ENCODE measurements at places on chromosomes 3 and 15.

DNA sequence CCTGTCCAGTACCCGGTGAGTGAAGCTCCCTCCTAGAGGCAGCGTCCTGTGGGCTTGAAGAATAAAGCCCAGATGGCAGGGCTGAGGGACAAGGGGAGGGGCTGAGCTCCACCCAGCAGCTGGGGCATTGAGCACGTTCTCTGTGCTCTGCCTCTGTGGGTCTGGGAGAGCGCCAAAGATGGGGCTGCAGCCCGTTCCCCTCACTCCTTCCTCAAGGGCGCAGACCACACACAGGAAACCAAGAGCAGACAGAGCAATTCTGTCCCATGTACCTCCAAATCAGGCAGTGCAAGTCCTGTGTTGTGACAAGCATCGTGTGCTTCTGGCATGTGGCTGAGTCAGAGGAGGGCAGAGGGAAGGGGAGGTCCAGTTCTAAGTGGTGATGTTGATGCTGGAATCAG lies 15.7 kb upstream of the KIF23 start:
- no peak overlapping the region for H3K27ac ChIP-seq
- H3K4me1 ChIP-seq = peaks cover 12% of the 10 kb centered on the region
- H3K4me3 ChIP-seq = no peak overlapping the region
- no peaks in the 10 kb centered on the region for H3K36me3 ChIP-seq

DNA sequence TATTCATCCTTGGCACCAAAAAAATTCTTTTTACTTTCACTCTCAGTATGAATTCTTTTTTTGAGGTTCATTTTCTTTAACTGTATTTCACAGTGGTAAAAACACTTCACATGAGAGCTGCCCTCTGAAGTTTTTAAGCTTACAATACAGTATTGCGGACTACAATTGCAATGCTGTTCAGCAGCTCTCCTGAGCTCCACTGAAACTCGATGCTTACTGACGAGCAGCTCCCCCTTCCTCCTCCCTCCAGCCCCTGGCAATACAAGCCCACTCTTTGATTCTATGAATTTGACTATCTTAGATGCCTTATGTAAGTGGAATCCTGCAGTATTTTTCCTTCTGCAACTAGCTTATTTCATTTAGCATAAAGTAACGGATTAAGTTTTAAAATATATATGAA lies 183.4 kb downstream of the ADAMTS17 start:
- H3K4me3 ChIP-seq = no peak overlapping the region
- no peak overlapping the region for H3K27ac ChIP-seq
- H3K36me3 ChIP-seq = no peaks in the 10 kb centered on the region
- H3K27me3 ChIP-seq = no peaks in the 10 kb centered on the region
- no peaks in the 10 kb centered on the region for H3K4me1 ChIP-seq
- no peak for DNase-seq

- H3K4me1 ChIP-seq = no peaks in the 10 kb centered on the region
- DNase-seq = no peak
- no peak overlapping the region for H3K27ac ChIP-seq
- no peaks in the 10 kb centered on the region for H3K27me3 ChIP-seq
- no peaks in the 10 kb centered on the region for H3K36me3 ChIP-seq
These were observed 418.8 kb downstream of the OTOL1 start for GRCh38 chr3:161915418-161915750.

DNA sequence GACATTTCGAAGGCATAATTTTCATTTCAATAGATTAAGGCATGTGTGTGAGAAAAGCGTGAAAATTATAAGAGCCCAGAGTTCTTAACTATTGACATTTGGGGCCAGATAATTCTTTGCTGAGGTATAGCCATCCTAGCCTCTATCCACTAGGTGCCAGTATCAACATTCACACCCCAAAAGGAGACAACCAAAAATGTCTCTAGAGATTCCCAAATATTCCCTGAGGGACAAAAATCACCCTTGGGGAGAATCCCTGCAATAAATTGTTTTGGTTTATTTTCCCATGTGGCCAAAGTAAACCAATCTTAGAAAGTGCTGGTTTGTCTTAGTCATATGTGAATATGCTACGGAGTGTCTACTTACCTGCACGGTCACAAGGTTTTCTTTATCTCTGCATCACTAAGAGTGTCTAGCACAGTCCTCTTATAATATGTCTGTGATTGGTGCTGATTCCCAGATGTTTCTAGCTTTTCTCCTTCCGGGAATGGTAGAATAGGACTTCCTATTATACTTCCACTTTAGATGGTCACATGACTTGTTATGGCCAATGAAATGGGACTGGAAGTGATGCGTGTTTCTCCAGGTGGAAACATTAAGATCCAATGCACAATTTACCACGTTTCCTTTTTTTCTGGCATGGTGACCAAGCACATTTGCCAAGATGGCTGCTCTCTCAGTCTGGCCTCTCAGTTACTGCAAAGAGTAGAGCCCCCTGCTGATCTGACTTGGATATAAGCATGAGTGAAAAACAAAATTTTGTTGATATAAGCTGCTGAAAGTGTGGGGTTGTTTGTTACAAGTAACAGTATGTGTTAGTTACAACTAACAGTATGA lies 8.0 kb upstream of the KBTBD8 start:
- no peaks in the 10 kb centered on the region for H3K27me3 ChIP-seq
- peak overlapping the region; percentile 28 for H3K4me3 ChIP-seq
- peak overlapping the region; percentile 97 for H3K27ac ChIP-seq
- H3K4me1 ChIP-seq = peaks cover 14% of the 10 kb centered on the region

DNA sequence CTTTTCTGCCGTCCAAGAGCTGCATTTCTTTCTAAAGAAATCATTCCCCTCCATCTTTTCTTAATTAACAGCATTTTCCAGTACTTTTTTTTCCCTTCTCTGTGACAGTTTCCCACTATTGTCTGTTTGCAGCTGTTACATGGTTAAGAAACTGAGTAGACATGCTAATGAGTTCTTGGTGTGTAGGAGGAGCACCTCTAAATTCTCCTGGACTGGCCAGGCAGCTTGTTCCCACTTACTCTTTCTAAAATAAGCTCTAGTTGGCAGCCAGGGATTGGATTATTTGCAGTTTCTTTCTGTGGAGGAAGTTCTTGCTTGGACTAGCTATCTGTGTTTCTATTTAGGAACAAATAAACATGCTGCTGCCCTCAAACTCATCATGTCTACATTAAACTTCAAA lies 235.1 kb upstream of the GAP43 start:
- no peak overlapping the region for H3K27ac ChIP-seq
- H3K36me3 ChIP-seq = no peaks in the 10 kb centered on the region
- H3K27me3 ChIP-seq = no peaks in the 10 kb centered on the region
- H3K4me3 ChIP-seq = no peak overlapping the region
- DNase-seq = no peak

DNA sequence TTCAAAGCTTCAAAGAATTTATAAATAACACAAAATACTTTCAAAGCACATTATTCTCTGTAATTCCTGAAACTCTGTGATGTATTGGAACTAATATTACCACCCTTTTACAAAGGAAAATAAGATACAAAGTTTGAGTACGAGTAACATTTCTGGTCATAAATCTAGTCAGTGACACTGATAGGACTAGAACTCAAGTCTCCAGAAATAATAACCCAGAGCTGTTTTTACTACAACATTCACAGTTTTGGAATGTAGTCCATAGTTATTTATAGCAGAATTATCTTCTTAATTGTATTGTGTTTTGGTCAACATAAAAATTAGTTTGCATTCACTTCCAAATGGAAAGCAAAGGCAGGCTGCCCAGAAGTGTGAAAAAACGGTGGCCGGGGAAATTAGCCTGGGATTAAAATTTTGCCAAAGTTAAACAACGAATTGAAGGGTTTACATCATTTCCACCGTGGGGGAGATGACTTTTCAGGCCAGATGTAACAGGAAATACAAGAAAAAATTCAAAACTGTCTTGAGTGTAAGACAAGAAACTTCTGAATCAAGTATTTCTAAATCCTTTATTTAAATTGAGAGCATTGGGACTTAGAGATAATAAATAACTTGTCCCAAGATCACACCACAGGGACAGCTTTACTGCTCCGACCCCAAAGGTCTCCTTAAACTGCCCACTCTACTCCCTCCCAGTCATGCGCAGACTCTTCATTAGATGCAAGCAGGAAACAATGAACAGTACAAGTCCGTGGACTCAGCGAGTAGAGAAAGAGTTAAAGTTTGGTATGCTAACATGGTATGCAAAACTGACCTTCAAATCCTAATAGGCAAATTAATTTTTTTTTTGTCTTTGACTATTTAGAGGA lies 74.3 kb upstream of the VGLL4 start:
- no peak for DNase-seq
- peak overlapping the region; percentile 98 for H3K4me3 ChIP-seq
- H3K27ac ChIP-seq = no peak overlapping the region
- H3K36me3 ChIP-seq = no peaks in the 10 kb centered on the region
- peaks cover 26% of the 10 kb centered on the region for H3K4me1 ChIP-seq
- H3K27me3 ChIP-seq = peaks cover 26% of the 10 kb centered on the region

DNA sequence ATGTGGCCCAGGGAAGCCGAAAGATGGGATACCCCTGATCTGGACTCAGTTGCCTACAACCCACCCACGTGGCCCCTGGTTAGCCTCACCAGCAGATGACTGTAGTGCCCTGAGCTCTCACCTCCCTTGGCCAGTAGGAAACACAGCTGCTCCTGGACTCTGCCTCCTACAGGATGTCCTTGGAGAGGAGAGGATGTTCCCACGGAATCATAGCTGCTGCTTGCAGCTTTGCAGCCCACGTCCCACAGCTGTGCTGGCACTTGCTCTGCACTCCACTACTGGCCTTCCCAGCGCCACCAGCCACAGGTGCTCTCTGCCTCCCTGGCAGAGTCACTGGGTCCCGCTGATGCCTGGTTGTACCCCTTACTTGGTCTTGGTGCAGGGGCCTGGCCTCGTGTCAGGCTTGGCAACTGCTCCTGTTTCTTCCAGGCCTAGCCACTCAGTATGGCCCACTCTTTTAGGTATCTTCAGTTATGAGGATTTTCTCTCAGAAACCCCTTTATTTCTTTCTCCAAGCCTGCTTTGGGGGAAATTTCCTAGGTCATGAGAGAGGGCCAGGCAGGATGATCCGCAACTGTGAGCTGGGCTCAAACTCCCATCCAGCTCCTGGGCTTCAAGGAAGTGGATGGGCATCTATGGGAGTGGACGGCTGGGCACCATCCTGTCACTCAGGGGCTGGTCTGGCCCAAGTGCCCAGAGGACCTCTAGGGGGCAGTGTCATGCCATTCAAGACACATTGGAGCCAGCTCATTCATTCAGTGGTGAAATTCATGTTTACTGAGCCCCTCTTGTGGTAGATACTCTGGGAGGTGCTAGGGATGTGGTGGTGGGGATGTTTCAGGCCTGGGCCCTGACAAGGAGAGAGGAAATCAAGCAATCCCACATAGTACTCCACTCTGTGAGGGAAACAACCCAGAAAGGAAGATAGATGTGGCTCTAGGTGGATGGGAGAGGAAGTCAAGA lies 16.2 kb upstream of the VILL start:
- H3K4me1 ChIP-seq = no peaks in the 10 kb centered on the region
- peaks cover 11% of the 10 kb centered on the region for H3K36me3 ChIP-seq
- H3K27me3 ChIP-seq = no peaks in the 10 kb centered on the region
- DNase-seq = peak; percentile 90

DNA sequence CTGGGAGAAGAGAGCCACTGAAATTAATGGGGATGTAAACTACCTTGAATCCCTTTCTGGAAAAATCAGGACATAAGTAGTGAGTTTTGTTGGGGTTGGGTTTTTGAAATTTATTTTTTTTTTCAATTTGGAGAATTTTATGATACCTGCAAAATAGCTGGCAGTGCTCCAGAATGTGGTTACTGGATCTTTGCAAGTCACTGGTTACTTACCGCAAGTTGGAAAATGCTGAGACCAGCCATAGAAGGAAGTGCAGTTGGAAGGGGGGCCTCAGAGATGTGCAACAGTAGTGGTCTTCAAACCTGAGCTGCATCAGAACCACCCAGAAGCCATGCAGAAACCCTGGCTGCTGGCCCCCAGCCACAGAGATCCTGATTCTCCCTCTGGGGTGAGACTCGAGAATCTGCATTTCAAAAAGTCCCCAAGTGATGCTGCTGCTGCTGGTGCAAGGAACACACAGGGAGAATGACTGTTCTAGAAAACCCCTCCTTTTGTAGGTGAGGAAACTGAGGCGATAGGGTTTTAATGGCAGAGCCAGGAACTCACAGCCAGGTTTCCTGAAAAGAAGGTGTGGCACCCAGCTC lies 39.7 kb downstream of the SEMA5B start:
- peak overlapping the region; percentile 90 for H3K27ac ChIP-seq
- H3K36me3 ChIP-seq = no peaks in the 10 kb centered on the region
- no peak overlapping the region for H3K4me3 ChIP-seq
- no peaks in the 10 kb centered on the region for H3K27me3 ChIP-seq

DNA sequence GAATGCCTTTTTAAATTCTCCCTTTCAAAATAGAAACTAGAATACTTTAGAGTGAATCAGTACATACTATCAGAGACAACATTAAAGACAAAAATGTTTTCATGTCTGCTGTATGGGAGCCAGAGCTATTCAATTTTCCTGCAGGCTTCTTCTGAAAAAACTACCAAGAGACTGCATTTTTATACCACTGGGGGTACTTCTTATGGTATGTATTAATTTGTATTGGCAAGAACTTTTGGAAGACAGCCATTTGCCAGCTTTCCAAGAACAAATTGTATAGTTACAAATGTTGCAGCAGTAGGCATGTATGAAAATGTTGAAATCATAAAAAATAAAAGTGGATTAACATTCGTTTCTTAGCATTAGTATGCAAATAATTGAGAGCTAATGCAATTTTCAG lies 1010.0 kb upstream of the CADM2 start:
- H3K4me1 ChIP-seq = no peaks in the 10 kb centered on the region
- no peak overlapping the region for H3K27ac ChIP-seq
- no peaks in the 10 kb centered on the region for H3K27me3 ChIP-seq
- no peak for DNase-seq

DNA sequence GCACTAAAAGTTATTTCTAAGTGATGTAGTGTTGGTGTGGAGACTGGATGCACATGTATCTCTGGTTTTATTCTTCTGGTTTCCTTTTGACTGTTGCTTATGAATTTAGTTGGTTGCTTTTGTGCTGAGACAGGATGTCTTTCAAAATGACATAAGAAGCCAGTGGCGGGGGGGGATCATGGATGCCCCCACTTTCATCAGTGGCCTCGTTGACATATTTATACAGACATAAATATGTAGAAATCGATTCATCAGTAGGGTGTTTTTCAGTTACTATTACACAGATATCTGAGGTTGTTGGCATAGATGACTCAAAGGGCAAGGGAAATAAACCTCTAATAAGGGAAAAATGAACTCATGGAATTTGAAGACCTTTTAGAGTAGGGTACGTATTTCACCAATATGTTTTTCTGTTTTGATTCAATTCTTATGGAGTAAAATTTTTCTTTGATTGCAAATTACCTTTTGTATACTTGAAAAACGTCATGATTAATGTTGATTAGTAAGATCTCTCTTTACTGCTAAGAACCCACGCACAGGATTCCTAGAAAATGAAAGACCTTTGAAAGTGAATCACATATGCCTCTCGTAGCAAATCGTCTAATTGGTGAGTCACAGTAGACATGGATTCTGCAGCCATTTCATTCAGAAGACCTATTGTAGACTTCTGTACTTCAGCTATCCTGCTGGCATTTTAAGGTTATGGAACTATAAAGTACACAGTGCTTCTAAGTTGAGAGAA lies 97.4 kb upstream of the RBMS3 start:
- H3K4me1 ChIP-seq = 0 out of 2 replicates have a peak, but pooled peaks cover 4% of the 10 kb centered on the region
- DNase-seq = no peak
- H3K27ac ChIP-seq = no peak overlapping the region

- H3K36me3 ChIP-seq = no peaks in the 10 kb centered on the region
- H3K4me1 ChIP-seq = peaks cover 6% of the 10 kb centered on the region
- H3K27ac ChIP-seq = no peak overlapping the region
These were observed 5.2 kb downstream of the DNAJC13 start for GRCh38 chr3:132422531-132422930.

Measured in GM23338 (cell line).